Stimulated activated CD4-positive, alpha-beta T cell treated with anti-CD3 and anti-CD28 coated beads, Interleukin-2, amount 100 ng/mL, for 24 hours (primary cell): ENCODE measurements at places on chromosomes 11 and 22.

GRCh38 chr11:46475926-46476545, 84.5 kb upstream of the CHRM4 start:
- no peak for DNase-seq

GRCh38 chr11:71204748-71205664, 47.4 kb downstream of the SHANK2 start:
- no peak for DNase-seq

DNA sequence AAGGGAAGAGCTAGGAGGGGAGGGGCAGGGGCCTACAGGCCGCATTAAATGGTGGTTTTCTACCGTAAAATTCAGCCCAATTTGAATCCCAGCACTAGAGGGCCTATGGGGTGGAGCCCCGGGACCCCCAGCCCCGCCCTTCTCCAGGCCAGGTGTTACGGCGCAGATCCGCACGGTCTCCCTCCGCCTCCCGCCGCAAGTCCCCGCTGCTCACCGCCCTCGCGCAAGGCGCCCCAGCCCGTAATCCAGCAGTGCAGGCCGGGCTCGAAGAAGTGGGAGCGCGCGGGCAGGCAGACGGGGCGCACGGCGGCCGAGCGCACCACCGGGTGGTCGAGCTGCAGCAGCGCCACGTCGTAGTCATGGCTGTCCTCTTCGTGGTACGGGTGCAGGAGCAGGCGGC, 17.3 kb downstream of the KCTD17 start:
- no peak for DNase-seq

DNA sequence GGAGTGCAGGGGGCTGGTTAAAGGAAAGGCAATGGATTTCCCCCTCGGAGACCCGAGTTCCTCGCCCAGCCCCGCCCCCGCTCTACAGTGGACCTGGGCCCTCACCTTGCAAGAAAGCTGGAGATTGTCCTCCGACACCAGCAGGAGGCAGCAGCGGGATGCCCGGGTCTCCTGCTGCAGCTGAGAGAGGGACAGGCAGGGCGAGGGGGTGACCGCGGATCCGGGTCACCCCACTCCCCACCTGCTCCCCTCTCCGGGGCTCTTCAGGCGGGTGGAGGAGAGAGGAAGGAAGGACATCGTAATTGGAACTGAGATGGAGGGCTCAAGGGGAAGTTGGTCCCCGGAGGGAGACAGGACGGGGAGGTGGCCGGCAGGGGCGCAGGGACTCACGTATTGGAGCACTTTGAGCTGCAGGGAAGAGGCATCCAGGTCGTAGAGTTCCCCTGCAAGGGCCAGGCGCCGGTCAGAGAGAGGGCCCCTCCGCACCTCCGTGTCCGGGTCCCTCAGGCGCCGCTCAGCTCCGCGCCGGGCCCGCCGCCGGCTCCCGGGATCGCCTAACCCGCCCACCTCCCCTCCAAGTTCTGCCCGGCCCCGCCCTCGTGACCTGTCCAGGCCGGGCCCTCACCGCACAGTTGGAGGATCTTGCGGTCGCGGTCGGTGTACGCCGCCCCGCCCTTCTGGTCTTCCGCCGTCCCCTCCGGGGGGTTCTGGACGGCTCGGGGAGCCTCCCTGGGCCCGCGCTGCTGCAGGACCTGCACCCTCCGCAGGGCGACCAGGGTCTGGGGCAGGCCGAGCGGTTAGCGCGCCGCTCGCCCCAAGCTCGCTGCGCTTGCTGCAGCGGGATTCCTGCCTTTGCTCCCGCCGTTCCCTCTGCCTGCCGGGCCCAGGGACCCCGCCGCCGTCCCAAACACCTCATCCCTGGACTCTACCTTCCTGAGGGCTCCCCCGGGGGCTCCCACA, 84.1 kb downstream of the PDE2A start:
- DNase-seq, result peak; percentile 63

- no peak for DNase-seq
Measured at GRCh38 chr11:90646706-90647105, 423.9 kb upstream of the CHORDC1 start.

- no peak for DNase-seq
Measured at GRCh38 chr11:119470317-119471291, 47.6 kb upstream of the THY1 start.

DNA sequence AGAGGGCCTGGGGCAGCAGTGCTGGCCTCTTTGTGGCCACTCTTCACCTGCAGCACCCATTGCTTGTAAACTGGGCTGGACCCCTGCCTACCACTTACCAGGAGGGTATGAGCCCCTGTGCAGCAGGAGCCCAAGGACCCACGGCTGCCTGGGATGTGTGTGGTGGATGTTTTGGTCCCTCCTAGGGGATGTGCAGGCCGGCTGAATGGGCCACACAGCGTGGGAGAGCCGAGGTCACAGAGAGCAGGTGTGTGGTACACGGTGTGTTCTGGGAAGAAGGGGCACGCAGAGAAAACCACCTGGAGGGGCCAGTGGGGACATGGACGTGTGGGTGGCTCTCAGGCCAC, 19.3 kb upstream of the GNB1L start:
- peak; percentile 13 for DNase-seq

GRCh38 chr11:33013755-33014154, 1.9 kb upstream of the DEPDC7 start:
- no peak for DNase-seq

DNA sequence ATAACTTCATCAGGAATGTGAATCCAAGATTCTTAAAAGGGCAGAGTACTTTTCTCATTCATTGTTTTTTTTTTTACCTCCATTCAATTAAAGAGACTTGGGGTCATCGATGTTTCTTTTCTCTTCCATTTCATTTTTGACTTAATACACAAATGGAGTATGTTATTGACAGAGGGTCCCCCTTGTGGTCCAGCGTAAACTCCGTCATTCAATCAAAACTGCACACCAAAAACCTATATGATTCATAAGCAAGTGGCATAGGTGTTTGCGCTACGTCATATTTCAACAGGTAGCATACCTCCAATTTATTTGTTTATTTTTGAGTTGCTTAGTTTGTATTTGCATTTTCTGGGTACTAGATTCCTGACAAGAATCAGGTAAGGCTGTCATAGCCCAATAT, 12.7 kb upstream of the FOLH1 start:
- no peak for DNase-seq

DNA sequence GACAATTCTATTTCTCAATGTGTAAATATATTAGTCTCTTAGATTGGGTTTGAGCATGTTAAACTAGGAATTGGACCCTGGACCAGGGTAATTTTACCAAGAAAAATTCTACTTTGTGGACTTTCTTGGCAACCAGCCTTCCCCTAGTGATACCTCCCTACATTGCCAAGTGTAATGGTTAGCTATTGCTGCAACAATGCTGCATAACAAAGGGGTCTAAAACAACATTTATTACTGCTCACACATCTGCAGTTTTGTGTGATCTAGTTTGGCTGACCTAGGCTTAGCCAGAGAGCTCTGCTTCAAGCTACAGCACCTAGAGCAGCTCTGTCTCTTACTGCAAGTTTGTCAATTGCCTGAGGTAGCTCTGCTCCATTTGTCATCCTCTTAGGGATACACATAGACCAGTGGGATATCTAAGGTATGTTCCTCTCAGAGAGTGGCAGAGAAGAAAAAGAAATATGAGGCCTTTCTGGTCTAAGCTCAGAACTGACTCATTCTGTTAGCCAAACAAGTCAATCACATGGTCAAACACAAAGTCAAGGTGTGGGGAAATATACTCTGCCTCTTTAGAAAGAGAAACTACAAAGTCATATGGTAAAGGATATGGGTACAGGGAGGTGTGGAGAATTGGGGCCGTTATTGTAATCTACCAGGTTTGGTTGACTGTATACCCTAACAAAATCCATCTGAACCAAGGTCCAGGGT, 2.0 kb upstream of the LAYN start:
- no peak for DNase-seq

- no peak for DNase-seq
Measured at GRCh38 chr11:2215561-2216399, 44.2 kb upstream of the TH start.

DNA sequence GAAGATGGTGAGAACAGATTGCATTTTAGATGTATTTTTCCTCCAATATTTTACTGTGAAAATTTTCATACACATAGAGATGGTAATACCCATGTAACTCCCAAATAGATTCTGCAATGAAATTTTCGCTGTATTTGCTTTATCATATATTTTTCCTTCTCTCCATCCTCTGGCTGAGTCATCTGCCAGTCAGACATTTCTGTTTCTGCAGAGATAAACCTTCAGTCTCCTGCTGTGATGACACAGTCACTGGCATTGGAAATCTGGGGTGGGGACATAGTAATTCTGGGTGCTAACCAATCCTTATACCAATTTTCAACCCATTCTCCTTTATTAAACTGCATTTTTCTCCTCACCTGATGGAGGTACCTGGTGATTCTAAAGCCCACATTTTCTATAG, 33.7 kb downstream of the SVIP start:
- no peak for DNase-seq

DNA sequence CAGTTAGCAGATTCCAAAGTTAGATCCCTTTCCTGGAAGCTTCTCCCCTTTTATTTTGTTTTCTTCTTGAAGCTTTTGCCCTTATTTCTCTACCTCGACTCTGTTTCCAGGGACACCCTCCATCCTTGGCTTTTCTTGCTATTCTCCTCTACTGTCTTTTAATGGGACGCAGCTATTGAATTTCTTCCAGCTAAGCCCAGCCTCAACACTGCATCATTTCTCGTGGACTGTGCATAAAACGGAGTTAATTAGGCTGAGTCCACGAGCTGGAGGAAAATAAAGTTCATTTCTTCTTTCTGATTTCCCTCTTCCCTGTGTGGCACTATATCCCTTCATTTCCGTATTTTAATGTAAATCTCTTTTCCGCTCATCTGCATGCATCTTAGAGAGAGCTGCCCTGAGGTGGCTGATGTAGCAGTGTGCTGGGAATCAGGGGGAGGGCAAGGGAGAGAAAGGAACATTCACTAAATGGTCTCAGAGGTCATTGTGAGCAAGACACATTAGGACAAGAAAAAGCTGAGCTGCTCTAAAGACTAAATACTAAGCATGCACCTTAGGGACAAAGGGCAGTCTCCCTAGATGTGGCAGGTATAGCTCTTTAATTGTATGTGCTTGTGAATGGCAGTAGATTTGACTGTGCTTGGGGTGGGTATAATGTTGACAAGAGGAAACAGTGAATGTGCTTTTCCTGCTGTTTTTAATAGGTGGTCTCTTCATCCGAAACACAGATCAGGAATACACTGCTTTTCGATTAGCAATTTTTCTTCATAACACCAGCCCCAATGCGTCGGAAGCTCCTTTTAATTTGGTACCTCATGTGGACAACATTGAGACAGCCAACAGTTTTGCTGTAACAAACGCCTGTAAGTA, 1.9 kb downstream of the GRIA4 start:
- DNase-seq, result no peak
